Gastroesophageal sphincter (tissue), 4 donors: ENCODE measurements at places on chromosomes 3 and 15. TPM values are rescaled to one million over a fixed set of nuclear protein-coding genes. Genes with fewer than 3 reads are reported as not detected.

Gene PDZRN3
- total RNA-seq, result 287 TPM

Gene TRPM1
- not detected for total RNA-seq

Gene CISH
- total RNA-seq, result 0.99 TPM

Gene DNASE1L3
- total RNA-seq, result 0.58 TPM

Gene CD200
- 2.5 TPM for total RNA-seq

Gene GABRR3
- total RNA-seq, result not detected

Gene ATP8B4
- total RNA-seq, result 9.8 TPM

Gene MESP1
- total RNA-seq, result 2.0 TPM

Gene NANOGP8
- 4.0 TPM for total RNA-seq

Gene CCR5
- total RNA-seq, result 0.31 TPM

Gene CHP1
- 102 TPM for total RNA-seq

Gene MYRIP
- 6.3 TPM for total RNA-seq

GRCh38 chr3:1056744-1057143 lies 36.1 kb upstream of the CNTN6 start:
- ATAC-seq, result no peak

DNA sequence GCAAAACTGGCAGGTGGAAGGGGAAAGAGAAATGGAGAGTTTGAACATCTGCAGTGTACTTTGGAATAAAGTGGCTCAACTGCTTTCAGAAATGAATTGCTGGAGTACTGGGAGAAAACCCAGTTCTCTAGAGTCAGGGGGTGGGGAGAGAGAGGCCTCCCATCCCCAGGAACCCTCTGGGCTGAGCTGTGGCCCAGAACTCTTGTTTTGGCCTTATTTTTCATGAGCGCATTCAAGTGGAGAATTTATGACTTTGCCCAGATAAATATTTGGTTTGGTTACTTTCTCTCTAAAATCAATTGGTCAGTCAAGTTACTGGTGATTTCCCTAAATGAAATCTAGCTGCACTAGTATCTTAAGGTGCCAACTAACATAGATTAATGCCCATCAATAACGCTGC lies 28.7 kb upstream of the HACD2 start:
- no peak for ATAC-seq

DNA sequence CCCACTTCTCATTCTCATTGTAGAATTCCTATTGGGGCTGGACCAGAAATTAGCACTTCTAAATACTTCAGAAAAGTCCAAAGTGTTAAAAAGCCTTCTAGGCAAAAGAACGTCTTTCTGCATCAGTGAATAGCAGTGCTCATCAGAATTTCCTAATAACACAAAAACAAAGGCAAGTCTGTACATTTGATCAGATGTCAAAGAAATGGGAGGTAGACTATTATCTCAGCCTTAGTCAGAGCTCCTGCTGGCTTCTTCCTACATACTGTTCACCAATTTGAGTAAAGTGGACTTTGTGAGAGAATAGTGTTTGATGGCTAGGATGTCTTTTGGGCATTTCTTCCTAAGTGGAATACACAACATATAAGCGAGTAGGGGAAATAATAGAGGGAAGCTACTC lies 48.7 kb downstream of the FOXB1 start:
- ATAC-seq, result no peak

GRCh38 chr3:66154444-66154861 lies 66.3 kb upstream of the SLC25A26 start:
- no peak for ATAC-seq

DNA sequence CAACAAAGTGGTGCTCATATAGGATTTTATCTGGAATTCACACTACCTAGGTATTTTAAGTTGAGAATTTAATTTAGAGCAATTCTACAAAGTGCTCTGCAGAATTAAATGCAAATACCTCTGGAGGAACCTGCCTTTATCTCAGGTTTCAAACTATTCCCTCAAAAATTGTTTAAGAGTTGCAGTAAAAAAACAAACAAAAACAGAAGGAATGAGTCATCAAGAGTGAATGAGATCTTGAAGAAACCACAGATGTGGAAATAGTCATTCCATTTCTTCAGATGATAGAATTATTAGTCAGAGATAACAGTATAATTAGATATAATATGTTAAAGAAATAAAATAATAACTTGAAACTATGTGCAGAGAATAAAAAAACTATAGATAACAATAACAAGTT lies 80.8 kb upstream of the SCN5A start:
- no peak for ATAC-seq

GRCh38 chr3:64530434-64531049 lies 157.3 kb downstream of the ADAMTS9 start:
- peak; percentile 38 for ATAC-seq

- no peak for ATAC-seq
Observed at GRCh38 chr3:107555359-107555758, 32.6 kb downstream of the BBX start.

GRCh38 chr15:31256378-31257265 lies 70.0 kb upstream of the KLF13 start:
- ATAC-seq, result no peak

GRCh38 chr3:60577601-60578000 lies 673.7 kb downstream of the FHIT start:
- no peak for ATAC-seq

GRCh38 chr3:61409638-61410037 lies 151.7 kb upstream of the PTPRG start:
- ATAC-seq, result no peak

DNA sequence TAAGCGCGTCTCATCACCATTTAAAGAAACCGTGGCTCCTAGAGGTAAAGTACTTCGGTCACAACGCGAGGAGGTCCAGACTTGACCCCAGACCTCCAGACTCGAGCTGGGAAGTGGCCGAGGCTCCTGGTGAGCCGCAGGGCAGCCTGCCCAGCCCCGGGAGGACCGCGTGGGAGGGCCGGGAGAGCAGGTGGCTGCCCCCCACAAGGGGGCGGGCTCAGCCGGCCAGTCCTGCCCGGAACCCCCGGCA lies at the start of gene SLC27A2:
Gene SLC27A2, plus strand, starts transcription at position 228 of the 250 bp plus-strand sequence. CDS start 232 bp downstream, outside the sequence.
- ATAC-seq, result peak; percentile 34

GRCh38 chr15:90004671-90005070 lies 3.5 kb downstream of the ZNF710 start:
- ATAC-seq, result peak; percentile 46

- ATAC-seq, result no peak
Observed at GRCh38 chr3:64828276-64828675, 140.5 kb upstream of the ADAMTS9 start.

DNA sequence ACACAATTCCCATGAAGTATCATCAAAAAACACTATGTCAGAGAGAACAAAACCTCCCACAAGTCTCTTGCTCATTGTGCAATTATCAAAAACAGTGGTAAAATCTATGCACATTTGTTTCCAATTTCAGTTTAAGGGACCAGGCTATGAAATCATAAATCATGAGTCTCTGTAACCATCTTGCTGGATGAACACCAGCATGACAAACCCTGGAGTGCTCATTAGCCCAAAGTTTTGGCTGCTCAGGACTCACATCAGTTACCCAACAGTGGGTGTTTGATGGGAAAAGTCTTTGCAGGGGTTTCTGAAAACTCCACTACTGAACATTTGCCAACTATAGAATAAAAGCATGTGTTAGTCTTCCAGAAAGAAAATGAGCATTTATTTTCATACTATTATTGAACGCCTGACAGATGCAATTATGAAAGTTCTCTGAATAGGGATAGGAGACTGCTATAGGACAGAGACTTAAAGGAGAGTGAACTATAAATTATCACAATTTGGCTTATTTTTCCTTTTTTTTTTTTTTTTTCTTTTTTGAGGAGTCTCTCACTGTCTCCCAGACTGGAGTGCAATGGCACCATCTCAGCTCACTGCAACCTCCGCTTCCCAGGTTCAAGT lies 240.8 kb upstream of the KCNMB2 start:
- peak; percentile 63 for ATAC-seq
